ENCODE measurements at places on chromosomes 3 and 15. TPM values are rescaled to one million over a fixed set of nuclear protein-coding genes. Genes with fewer than 3 reads are reported as not detected.

DNA sequence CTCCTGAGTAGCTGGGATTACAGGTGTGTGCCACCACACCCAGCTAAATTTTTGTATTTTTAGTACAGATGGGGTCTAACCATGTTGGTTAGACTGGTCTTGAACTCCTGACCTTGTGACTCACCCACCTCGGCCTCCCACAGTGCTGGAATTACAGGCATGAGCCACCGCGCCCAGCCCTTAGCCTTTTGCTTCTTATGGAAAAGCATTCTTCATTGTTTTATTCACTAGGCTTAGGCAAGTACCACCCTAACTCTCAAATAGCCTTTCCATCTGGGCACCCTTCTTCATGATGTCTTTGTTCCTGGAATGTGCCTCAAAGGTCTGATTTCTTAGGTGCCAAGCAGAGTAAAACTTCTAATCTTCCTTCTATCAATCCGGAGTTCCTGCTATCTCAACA, 641.8 kb downstream of the FHIT start:
- no peak for DNase-seq

The SMAD6 gene
- 20.1 TPM for polyA plus RNA-seq

The RFC4 gene
- polyA plus RNA-seq: 16.7 TPM

The GOLGA8T gene
- polyA plus RNA-seq: 0.13 TPM

DNA sequence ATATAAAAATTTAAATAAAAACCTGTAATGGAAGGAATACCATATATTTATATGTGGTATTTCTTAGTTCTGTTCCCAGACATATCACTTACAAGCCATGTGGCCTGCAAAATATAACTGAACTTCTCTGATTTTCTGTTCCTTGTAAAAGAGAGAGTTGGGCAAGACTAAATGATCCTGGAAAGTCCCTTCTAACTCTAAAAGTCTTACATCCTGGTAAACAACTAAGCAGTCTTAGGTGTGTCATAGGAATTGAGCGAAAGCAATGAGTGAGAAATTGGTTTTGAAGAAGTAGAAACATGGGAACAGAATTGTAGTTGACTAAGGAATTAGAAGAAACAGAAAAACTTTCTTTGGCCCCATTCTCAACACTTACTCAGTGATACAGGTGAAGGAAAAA, 25.3 kb upstream of the IL20RB start:
- no peak for DNase-seq

The CCR1 gene
- 7.3 TPM for polyA plus RNA-seq

DNA sequence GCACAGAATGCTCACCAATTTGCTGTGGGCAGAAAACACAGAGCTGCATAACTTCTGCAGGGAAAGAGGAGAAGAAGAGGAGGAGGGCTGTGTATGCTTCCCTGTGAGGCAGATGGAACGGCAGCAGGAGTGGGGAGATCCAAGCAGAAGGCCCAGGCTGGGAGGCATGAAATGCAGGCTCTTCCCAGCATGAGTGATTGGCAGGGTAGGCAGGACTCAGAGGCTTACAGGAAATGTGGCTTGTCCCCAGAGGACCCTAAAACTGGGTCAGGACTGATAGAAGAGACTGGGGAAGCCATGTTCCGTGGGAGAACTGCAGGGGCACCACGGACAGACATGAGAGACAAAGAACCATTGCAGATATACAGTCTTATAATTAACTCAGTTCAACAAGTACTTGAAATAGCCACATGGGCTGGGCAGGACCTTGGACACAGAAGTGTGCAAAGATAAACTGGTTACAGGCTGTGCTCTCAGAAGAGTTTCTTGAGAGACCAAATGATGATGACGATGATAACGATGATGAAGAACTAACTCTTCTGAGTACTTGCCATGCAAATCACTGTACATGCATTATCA, 286.9 kb downstream of the EPHB1 start:
- no peak for DNase-seq

DNA sequence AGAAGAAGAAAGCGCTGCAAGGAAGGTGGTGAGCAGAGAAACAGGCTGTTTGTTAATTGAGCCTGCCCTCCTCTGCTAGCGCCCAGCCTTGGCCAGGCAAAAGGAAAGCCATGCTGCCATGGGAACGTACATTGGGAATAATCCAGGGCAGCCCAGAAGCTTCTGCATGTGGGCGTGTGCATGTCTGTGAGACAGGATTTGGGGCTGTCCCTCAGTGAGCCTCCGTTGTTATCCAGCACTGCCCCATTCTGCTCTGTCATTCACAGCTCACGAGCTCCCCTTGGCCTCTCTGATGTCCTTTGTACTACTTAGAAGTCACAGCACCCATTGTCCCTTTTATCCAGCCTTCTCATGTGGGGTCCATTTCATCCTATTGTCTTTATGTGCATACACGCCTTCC, 239.1 kb upstream of the ROPN1 start:
- DNase-seq: no peak

The DGKG gene
- 4.2 TPM for polyA plus RNA-seq

DNA sequence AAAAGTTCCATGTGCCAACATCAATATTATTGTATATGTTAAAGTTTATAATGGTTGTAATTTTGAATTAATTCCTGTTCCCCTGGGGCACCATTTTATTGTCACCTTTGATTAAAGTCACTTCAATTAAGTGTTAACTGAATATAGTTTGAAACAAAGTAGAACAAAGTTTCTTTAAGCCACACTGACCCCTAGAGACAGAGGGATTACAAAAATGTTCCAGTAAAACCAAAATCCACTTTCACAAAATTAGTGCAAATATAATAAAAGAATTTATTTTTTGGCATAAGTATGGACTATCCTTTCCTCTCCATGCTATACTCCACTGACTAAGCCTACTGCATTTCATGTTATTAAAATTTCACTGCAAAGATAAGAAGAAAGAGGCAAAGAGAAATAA, 123.9 kb downstream of the ZMAT3 start:
- no peak for DNase-seq

DNA sequence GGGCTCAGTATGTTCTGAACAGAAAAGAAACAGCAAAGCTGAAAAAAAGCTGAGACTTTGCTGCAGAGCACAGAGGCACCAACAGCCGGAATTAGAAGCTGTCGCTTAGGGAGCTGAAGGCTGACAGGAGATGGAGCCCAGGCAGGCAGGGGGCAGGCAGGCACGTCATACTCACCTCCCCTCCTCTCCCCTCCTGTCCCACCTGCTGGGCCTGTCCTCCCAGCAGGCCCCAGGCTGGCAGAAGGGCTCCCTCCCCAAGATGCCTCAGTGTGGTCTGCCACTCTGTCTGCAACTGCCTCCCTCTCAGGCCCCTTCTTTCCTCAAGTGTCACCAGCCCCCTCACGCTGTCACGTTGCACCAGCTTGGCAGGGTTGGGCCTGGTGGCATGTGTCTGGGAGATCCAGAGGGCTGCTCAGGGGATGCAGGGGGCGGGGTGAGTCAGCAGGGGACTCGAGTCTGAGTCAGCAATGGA, 3.2 kb upstream of the ANKRD63 start:
- DNase-seq: no peak

The TMEM212 gene
- not detected for polyA plus RNA-seq

The RTP3 gene
- polyA plus RNA-seq: not detected

DNA sequence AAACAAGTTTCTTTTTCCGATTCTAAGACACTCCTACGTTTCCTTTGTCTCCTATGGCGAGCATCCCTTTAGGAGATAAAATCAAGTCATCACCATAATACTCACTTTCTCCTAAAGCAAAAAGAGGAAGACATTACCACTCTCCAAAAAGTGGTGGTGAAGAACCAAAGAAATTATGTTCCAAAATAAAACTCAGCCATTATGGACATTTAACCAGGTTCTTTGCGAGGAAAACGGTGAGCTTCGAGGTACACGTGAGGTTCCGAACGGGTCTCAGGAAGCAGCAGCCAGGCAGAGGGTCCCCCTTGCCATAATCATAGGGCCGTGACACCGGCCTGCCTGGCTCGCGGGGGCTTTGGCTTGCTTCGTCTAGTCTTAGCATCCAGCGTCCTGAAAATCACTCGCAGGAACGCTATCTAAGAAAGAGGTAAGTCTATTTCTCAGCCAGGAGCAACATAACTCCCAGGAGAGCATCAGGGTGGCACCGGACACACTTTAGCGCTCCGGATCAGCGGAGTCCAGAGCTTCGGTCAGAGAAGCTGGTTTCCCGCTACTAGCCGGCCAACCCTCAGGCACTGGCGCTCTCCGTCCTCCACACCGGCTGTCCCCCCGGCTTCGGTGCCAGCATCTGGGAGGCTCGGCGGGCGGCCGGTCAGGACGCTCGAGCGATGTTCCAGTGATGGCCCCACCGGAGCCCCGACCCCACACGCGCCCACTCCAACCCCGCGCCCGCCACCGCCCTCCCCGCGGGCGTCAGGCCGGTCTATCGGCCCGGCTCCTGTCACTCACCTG, 581 bp downstream of the IP6K1 start:
- DNase-seq: no peak

The TEX55 gene
- not detected for polyA plus RNA-seq

- no peak for DNase-seq
Observed at GRCh38 chr3:135440746-135441145, 524.8 kb upstream of the PPP2R3A start.

The ADAMTSL3 gene
- polyA plus RNA-seq: 14.4 TPM

GRCh38 chr15:50050986-50051743, 67.9 kb downstream of the ATP8B4 start:
- no peak for DNase-seq

- DNase-seq: peak; percentile 18
Observed at GRCh38 chr3:120908030-120908794, at the start of gene STXBP5L. TSS of gene STXBP5L (plus strand) at chr3:120908205. CDS start at chr3:120909579, 1,374 bp downstream.

The CCRL2 gene
- polyA plus RNA-seq: 1.6 TPM

DNA sequence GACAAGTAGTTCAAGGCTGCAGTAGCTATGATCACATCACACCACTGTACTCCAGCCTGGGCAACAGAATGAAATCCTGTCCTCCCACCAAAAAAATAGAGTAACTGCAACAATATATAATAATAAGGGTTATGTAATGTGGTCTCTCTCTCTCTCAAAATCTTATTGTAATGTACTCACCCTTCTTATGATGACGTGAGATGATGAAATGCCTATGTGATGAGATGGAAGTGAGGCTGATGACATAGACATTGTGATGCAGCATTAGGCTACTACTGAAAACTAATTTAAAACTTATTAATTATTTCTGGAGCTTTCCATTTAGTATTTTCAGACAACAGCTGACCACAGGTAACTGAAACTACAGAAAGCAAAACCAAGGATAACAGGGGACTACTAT, 27.4 kb downstream of the TASOR start:
- no peak for DNase-seq

DNA sequence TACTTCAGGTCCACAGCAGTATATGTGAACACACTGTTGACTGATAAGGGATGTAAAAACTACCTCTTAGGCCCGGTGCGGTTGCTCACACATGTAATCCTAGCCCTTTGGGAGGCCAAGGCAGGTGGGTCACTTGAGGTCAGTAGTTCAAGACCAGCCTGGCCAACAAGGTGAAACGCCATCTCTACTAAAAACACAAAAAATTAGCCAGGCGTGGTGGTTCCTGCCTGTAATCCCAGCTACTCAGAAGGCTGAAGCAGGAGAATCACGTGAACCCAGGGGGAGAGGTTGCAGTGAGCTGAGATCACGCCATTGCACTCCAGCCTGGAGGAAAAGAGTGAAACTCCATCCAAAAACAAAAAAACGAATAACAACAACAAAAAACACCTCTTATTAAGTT, 194.6 kb upstream of the KCNMB2 start:
- DNase-seq: no peak

The SLC12A8 gene
- polyA plus RNA-seq: 1.4 TPM

- no peak for DNase-seq
Observed at GRCh38 chr15:89433686-89434085, 62.7 kb downstream of the RHCG start.

- DNase-seq: no peak
Observed at GRCh38 chr3:74360406-74360805, 254.1 kb downstream of the CNTN3 start.

DNA sequence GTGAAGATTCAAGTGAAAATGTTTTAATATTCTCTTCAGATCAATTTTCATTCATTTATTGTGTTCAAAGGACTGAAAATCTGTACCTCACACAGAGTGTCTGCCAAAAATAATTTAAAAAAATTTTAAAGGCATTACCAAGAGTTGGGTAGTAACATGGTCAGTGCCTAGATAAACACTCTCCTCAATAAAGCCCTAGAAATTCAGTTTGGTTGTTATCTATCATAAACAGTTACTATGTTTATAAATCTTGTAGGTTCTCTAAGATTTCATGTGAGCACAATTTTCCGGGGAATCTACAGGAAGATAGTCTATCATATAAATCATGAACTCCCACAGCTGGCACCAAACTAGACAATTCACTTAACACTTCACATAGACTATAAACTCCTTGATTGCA, 128.6 kb downstream of the GSK3B start:
- no peak for DNase-seq

GRCh38 chr3:37787153-37787867, 74.4 kb upstream of the CTDSPL start:
- no peak for DNase-seq

GRCh38 chr3:56989169-56989976, 71.1 kb upstream of the SPATA12 start:
- no peak for DNase-seq
